Fibroblast of villous mesenchyme (primary cell): ENCODE measurements at places on chromosomes 7 and 10. TPM values are rescaled to one million over a fixed set of nuclear protein-coding genes. Genes with fewer than 3 reads are reported as not detected.

DNA sequence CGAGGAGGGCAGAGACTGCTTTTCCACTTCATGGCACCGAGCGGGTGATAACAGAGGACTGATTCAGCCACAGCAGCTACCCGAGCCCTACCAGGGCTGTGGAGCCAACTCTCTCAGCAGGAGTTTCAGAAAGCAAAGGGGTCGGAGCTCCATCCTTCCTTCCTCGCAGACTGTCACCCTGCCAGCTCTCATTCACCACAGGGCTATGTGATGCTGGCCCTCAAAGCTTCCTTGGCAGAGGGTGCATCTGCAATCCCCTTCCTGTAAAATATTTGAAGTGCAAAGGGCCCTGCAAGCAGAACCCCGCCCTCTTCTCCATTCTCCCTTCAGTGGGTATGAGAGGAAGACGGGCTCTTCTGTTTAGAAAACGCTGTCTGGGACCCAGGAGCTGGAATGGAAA, 105.3 kb upstream of the LYZL2 start:
- no peak for DNase-seq

DNA sequence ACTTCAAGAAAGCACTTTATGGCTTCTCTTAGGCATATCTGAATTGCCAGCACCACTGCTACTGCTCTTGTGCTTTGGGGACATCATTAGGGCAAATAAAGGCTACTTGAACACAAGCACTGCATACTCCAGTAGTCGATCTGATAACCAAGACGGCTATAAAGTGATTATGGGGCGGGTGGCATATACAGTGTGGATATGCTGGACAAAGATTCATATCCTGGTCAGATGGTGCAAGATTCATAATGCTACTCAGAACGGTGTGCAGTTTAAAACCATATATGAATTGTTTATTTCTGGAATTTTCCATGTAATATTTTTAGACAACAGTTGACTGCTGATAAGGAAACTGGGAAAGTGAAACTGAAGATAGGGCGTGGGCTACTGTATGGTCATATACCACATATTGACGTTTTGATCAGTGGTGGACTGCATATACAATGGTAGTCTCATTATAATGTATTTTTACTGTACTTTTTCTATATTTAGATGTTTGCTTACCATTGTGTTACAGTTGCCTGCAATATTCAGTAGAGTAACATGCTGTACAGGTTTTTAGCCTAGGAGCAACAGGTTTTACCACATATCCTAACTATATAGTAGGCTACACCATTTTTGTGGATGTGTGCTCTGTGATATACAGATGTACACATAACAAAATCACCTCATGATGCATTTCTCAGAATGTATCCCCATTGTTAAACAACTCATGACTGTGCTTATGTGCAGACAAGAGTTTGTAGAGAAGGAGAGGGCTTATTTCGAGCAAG, 15.2 kb downstream of the ANLN start:
- DNase-seq: peak; percentile 33

- peak; percentile 94 for DNase-seq
Measured at GRCh38 chr7:22586101-22586785, 86.3 kb upstream of the STEAP1B start.

Gene FAM180A
- 2.9 and 3.0 TPM in 2 replicates for total RNA-seq

- DNase-seq: no peak
Measured at GRCh38 chr7:36286226-36286625, 103.4 kb upstream of the ANLN start.

DNA sequence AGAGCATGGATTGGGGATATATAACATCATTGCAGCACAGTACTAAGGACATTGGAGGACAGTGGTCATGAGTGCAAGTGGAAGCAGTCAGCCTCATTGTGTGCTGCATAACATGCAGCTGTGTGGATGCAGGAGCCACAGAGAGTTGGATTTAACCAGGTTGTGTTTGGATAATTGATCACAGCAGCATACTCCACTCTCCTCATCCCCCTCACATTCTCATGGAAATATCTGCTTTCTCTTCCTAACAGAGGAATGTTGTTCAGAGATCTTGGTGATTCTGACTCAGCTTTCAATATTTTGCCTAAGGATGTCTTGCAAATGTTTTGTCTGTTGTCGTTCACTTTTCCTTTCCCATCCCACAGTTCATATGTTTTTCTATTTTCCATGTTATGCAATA, 31.8 kb upstream of the LSM8 start:
- no peak for DNase-seq

Gene ANXA8
- total RNA-seq: 3.9 and 7.4 TPM in 2 replicates

DNA sequence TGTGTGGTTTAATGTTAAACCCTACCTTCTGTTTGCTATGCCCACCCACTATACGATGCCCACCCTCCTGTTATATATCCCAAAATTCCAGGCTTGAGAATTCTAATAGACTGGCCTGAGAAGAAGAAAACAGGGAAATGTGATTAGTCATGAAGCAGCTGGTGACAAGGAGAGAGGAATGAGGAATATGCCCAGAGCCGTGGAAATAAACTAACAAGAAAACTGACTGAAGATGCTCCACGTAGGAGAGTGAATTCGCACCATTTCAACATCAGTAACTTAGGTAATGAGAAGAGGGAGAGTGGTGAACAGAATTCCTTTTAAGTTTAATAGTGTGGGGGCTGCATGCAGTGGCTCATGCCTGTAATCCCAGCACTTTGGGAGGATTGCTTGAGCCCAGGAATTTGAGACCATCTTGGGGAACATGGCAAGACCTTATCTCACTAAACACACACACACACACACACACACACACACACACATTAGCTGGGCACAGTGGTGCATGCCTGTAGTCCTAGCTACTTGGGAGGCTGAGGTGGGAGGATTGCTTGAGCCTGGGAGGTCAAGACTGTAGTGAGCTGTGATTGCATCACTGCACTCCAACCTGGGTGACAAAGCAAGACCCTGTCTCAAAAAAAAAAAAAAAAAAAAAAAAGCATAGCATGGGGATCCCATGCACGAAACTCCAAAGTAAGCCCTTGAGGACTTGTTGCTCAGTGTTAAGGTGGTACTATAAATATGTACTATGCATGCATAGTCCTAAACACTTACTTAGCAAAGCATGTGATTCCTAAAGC, 16.1 kb upstream of the SYPL1 start:
- no peak for DNase-seq

GRCh38 chr10:121886997-121887622, 40.7 kb downstream of the ATE1 start:
- peak; percentile 71 for DNase-seq

DNA sequence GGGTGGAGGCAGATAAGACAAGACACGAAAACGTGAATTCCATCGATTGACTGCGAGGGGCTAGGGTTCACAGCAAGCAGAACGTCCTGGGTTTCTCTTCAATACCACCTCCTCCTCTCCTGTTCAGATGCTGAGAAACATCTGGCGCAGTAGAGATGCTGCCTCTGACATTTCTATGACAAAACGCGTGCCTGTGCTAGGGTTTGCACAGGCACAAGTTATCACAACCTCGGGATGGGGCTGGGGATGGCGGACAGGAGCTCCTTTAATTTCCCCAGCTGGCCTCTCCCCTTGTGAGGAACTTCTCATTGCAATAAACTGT, 99.8 kb upstream of the SVIL start:
- DNase-seq: no peak

DNA sequence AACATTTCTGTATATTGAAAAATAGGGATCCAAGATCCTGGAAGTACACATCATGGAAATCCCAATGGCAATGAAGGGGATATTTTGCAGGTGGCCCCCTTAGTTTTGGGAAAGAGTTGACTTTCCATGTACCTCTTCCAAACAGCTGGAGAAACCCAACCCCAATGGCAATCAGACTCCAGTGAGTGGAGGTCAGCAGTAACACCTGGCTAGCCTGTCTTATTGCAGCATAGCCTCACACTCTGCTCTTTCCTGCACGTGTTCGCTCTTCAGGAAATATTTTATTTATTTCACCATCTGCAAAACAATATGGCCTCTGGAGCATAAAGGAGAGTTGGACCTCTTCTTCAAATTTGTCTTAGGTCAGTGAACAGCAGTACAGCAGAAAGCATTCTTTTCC, 340.0 kb upstream of the NRP1 start:
- DNase-seq: no peak

GRCh38 chr10:108757946-108758345, 1165.4 kb downstream of the XPNPEP1 start:
- DNase-seq: no peak

Gene SH2B2
- total RNA-seq: 0.43 and 0.97 TPM in 2 replicates

DNA sequence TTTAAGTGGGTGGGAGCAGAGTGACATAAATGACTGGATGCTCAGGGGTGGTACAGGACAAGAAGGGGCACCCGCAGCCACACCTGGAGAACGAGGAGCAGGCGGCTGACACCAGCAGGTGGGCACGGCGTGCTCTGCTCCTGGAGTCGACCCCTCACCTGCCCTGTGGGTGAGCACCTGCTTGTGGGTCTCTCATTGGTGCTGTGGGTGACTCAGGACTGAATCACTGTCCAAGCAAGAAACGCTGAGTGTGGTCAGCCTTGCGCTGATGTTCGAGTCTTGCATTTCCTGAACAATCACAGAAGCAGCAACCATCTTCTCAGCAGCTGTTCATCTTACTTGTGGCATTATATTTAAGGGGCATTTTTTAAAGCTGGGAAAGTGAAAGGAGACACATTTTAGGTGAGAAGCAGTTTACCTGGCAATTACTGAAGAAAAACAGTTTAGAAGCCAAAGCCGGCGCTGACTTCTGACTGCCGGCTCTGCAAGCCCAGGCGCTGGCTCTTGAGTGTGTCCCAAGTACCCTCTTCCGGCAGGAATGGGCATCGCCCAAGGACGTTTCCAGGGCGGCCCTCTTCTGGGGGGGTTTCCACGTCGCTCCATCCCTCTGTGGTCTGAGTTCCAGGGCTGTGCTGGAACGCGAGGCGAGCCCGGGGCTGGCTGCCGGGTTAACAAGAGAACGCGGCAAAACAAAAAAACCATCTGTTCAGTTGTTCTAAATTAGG, 145.2 kb upstream of the PFKP start:
- DNase-seq: no peak

GRCh38 chr7:128121711-128122530, 90.7 kb upstream of the LRRC4 start:
- DNase-seq: no peak

Gene WDFY4
- total RNA-seq: not detected in 2 replicates

DNA sequence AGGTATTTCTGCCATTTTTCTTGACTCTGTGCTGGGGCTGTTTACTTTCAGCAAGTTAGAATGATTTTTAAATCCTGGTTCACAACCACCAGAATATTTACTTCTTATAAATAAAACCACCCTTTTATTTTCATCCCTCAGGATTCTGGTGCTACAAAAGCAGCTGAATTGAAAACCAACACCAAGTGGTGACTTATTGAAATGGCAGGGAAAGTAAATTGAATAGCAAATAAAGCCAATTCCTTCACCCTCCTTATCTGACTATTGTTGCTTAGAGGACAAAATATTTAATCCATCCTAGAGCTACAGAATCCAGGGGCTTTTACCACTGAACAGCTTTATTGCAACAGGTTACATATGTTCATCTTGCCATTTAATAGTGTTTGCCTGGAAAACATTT, 828.6 kb upstream of the GHITM start:
- DNase-seq: no peak

Gene NEUROG3
- not detected in 2 replicates for total RNA-seq

Gene TEX36
- total RNA-seq: not detected in 2 replicates

Gene HGF
- 33.2 and 60.6 TPM in 2 replicates for total RNA-seq

- DNase-seq: peak; percentile 34
Measured at GRCh38 chr10:22017283-22018020, 13.9 kb upstream of the DNAJC1 start.

- no peak for DNase-seq
Measured at GRCh38 chr10:49180444-49180860, 7.7 kb downstream of the TMEM273 start.

Gene TSPAN15
- total RNA-seq: 5.5 and 6.0 TPM in 2 replicates

- no peak for DNase-seq
Measured at GRCh38 chr7:95245828-95246500, 78.4 kb downstream of the PON1 start.

GRCh38 chr10:96339956-96340904, 18.6 kb downstream of the OPALIN start:
- DNase-seq: peak; percentile 74
